Neural cell (in vitro differentiated cells): ENCODE measurements at places on chromosomes 7 and 10. TPM values are rescaled to one million over a fixed set of nuclear protein-coding genes. Genes with fewer than 3 reads are reported as not detected.

DLX6 gene
- polyA plus RNA-seq = 53.6 and 58.8 TPM in 2 replicates

SHH gene
- polyA plus RNA-seq = 1.2 and 1.5 TPM in 2 replicates

CNNM1 gene
- polyA plus RNA-seq = 1.3 and 1.5 TPM in 2 replicates

CCDC3 gene
- 3.8 and 3.9 TPM in 2 replicates for polyA plus RNA-seq

SH2D4B gene
- polyA plus RNA-seq = 1.4 and 1.6 TPM in 2 replicates

HYAL4 gene
- polyA plus RNA-seq = 0.64 TPM in 1 of 2 replicates, not detected in the other

NKX1-2 gene
- polyA plus RNA-seq = 0.16 and 0.19 TPM in 2 replicates

SEC31B gene
- 17.1 and 23.1 TPM in 2 replicates for polyA plus RNA-seq

ITIH2 gene
- polyA plus RNA-seq = not detected in 2 replicates

CYP26A1 gene
- polyA plus RNA-seq = 0.64 and 0.77 TPM in 2 replicates

UCMA gene
- not detected in 2 replicates for polyA plus RNA-seq

EN2 gene
- not detected in 2 replicates for polyA plus RNA-seq

SMARCD3 gene
- 199 and 216 TPM in 2 replicates for polyA plus RNA-seq

HMX3 gene
- not detected in 2 replicates for polyA plus RNA-seq

ASCC1 gene
- 39.6 and 41.1 TPM in 2 replicates for polyA plus RNA-seq

CUZD1 gene
- not detected in 2 replicates for polyA plus RNA-seq

LRRN3 gene
- polyA plus RNA-seq = 119 and 138 TPM in 2 replicates

SPDYE9 gene
- polyA plus RNA-seq = 0.48 and 0.87 TPM in 2 replicates

FAM25G gene
- not detected in 2 replicates for polyA plus RNA-seq

DYNC1I1 gene
- polyA plus RNA-seq = 28.9 and 29.6 TPM in 2 replicates
